ENCODE measurements at places on chromosomes 6 and 20. TPM values are rescaled to one million over a fixed set of nuclear protein-coding genes. Genes with fewer than 3 reads are reported as not detected.
A peak's percentile ranks its signal among the peaks of the same experiment; 100 is the strongest.

DNA sequence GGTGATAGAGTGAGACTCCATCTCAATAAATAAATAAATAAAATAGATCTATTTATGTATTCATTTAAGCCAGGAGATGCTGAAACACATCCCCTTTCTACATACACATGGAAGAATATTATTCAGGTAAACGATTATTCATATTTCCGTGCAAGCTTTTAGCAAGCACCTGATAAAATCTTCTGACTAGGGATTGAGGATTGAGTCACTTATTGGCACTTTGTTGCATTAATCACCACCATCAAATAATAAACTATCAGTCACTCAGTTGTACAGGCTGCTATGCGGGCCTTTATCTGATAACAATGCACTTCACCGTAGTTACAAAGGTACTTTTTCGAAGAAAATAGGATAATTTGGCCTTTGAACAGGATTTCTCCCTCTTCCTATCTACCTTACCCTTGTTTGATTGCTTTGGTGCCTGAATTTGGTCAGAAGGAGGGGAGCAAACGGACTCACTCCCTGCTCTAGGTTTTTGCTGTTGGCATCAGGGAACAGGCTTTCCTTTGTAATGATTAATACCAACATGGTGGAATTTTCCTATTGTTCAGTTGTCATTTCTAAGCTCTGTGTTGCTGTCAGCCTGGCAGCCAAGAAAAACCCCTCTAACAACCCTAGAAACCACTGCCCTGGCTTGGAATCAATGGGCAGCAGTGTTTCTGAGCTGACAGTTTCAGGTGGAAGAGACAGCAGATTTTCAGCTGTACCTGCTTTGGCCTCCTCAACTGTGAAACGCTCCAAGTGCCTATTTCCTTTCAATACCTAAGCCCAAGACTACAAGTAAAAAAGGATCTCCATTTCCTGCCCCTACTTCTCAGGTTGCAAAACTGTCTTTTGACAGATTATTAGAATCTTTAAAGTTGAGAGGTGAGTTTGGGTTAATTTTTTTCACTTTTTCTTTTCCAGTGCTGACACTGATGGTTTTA is 63.0 kb downstream of the MYB start:
- DNase-seq = no peak

DNA sequence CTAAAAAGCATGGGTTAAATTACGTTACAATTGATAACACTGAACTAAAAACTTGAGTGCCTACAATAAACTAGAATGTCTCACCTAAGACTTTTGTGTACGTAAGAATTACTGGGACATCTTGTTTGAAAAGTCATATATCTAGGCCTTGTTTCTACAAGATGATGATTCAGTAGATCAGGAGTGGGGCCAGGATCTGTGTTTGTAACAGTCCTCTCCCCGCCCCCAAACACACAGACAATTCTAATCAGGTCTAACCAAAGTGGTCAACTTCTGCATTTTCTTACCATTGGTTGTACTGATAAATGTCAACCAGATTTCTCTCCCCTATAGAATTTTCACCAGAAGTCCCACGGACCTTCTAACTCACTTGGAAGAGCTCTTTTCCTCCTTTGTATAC is 56.9 kb downstream of the RAMACL start:
- DNase-seq = peak; percentile 46

DNA sequence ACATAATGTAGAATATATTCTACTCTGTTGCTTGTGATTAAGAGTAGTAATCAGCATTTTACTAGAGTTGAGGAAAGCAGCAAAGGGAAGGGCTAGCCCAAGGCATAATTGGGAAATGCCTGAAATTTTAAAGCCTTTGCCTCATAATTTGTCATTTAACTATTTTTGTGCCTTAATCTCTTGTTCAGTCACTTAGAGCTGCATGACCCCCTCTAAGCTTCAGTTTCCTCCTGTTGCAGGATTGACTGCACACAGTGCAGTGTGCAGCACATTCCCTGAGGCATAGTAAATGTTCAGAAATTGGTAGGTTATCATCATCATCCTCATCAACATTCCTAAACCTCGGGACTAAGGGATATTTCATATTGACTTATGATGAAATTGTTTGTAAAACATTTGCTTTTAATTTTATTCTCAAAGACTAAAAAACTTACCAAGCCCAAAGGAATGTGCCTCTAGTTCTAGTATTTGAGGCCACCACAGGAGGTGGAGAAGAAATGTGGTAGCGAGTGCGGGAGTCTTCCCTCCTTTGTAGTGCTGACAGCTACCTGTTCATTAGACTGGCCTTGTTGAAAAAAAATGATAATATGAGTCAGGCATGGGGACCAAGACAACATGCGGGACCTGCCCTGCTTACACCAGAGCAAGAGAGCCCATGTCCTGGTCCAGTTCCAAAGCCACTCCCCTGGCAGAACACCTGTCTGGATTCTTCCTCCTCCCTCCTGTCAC is 14.8 kb upstream of the TENT5A start:
- DNase-seq = peak; percentile 68

GRCh38 chr6:5108068-5108467 is 22.9 kb downstream of the PPP1R3G start:
- no peak for DNase-seq

- peak; percentile 58 for DNase-seq
These were observed 46.5 kb upstream of the SNAP25 start for GRCh38 chr20:10171864-10172751.

Gene DLL1
- total RNA-seq = 5.6 TPM

Measured in fibroblast of lung (primary cell).